ENCODE measurements at places on chromosomes 13 and 19. TPM values are rescaled to one million over a fixed set of nuclear protein-coding genes. Genes with fewer than 3 reads are reported as not detected.

The ZNF560 gene
- not detected for total RNA-seq

The TNFRSF19 gene
- total RNA-seq: 0.85 TPM

The GTPBP3 gene
- total RNA-seq: 256 TPM

- peaks cover 16% of the 10 kb centered on the region for H3K27me3 ChIP-seq
- H3K4me3 ChIP-seq: peak within 1 kb of the TSS; percentile 54
- DNase-seq: no peak
- peak within 1 kb of the TSS; percentile 54 for H3K27ac ChIP-seq
These were observed at the start of gene PALM for GRCh38 chr19:708154-709143. TSS of gene PALM (plus strand) at chr19:708935. CDS start at chr19:709147, 212 bp downstream.

GRCh38 chr13:30077240-30077735, 226.9 kb upstream of the UBL3 start:
- no peaks in the 10 kb centered on the region for H3K4me1 ChIP-seq
- DNase-seq: no peak
- H3K27me3 ChIP-seq: no peaks in the 10 kb centered on the region
- H3K36me3 ChIP-seq: no peaks in the 10 kb centered on the region

DNA sequence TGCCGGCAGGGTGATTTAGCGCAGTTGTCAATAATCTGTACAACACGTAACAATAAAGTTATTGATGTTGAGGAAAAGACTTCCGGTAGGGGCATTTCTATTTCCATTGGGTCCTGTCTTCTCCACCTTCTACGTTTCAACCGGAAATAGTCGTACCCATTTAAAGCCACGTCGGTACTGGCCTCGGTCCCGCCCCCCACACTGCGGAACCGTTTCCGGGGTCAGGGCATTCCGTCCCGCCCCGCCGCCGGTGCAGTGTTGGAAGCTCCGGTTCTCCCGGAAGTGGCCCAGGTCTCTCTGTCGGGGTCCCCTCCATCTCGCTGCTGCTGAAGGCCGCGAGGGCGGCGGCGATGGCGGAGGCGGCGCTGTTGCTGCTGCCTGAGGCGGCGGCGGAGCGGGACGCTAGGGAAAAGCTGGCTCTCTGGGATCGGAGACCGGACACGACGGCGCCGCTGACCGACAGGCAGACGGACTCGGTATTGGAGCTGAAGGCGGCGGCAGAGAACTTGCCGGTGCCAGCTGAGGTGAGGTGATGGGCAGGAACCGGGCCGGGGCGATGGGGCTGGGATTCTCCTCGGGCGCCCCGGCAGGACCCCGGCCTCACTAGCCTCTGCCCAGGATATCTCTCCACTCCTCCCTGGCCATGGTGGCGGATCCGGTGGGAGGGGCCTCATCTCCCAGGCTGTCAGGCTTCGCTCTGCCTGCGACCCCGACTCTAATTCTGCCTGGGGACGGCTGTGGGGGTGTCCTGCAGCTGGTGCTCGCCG, at the start of gene COG3:
Gene COG3 (plus strand): TSS at position 253 of the 767 bp plus-strand sequence. CDS start 98 bp downstream, at position 351.
- H3K36me3 ChIP-seq: no peaks in the 10 kb centered on the region
- H3K27me3 ChIP-seq: no peaks in the 10 kb centered on the region
- peaks cover 3% of the 10 kb centered on the region for H3K4me1 ChIP-seq
- H3K27ac ChIP-seq: peak within 1 kb of the TSS; percentile 90
- peak within 1 kb of the TSS; percentile 94 for H3K4me3 ChIP-seq

- H3K27ac ChIP-seq: no peak overlapping the region
- no peaks in the 10 kb centered on the region for H3K27me3 ChIP-seq
- no peak overlapping the region for H3K4me3 ChIP-seq
These were observed 45.8 kb downstream of the GGACT start for GRCh38 chr13:100542826-100543156.

- no peak overlapping the region for H3K27ac ChIP-seq
- DNase-seq: no peak
- H3K36me3 ChIP-seq: no peaks in the 10 kb centered on the region
- peaks cover 5% of the 10 kb centered on the region for H3K4me1 ChIP-seq
- peaks cover 16% of the 10 kb centered on the region for H3K27me3 ChIP-seq
These were observed 16.3 kb upstream of the TCF3 start for GRCh38 chr19:1668486-1669270.

The PSG2 gene
- not detected for total RNA-seq

The ZNF112 gene
- 0.11 TPM for total RNA-seq

- H3K4me3 ChIP-seq: no peak overlapping the region
- DNase-seq: no peak
These were observed 16.7 kb downstream of the ZNF556 start for GRCh38 chr19:2883686-2884439.

The BEST2 gene
- total RNA-seq: not detected

DNA sequence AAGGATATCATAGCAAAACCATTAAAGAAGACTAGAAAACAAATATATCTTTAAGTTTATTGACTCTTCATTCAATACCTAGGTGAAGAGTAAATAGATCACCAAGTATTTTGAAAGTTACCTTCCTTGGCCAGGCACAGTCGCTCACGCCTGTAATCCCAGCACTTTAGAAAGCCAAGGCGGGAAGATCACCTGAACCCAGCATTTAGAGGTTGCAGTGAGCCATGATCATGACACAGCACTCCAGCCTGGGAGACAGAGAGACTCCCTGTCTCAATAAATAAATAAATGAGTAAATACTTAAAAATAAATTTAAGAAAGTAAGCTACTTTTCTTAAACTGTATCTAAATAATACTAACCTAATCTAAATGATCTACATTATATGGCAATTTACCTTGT, 8.9 kb upstream of the WBP4 start:
- DNase-seq: no peak
- H3K4me1 ChIP-seq: no peaks in the 10 kb centered on the region
- no peaks in the 10 kb centered on the region for H3K27me3 ChIP-seq

GRCh38 chr13:77329911-77330584, 3.2 kb upstream of the MYCBP2 start:
- DNase-seq: no peak
- no peaks in the 10 kb centered on the region for H3K27me3 ChIP-seq
- H3K4me3 ChIP-seq: peak overlapping the region; percentile 78
- H3K27ac ChIP-seq: peak overlapping the region; percentile 64
- H3K4me1 ChIP-seq: no peaks in the 10 kb centered on the region

DNA sequence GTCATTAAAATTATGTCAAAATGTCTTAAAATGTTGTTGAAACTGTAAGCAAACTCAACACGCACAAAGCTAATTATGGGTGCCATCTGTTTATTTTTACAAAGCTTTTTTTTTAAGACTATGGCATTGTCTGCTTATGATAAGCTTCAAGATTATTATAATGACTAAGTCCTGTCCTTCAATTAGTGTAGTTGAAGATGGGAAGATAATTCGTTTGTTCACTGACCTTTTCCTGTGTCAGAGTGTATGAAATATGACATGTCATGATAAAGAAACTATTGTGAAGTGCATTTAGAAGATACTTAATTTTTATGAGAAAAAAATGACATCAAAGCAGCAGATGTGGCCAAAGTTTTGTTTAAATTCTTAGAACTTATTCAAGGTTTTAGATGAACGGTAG, 211.3 kb downstream of the PCCA start:
- no peak for DNase-seq
- no peaks in the 10 kb centered on the region for H3K27me3 ChIP-seq
- H3K27ac ChIP-seq: no peak overlapping the region
- no peaks in the 10 kb centered on the region for H3K4me1 ChIP-seq
- H3K36me3 ChIP-seq: no peaks in the 10 kb centered on the region

The SPIB gene
- not detected for total RNA-seq

DNA sequence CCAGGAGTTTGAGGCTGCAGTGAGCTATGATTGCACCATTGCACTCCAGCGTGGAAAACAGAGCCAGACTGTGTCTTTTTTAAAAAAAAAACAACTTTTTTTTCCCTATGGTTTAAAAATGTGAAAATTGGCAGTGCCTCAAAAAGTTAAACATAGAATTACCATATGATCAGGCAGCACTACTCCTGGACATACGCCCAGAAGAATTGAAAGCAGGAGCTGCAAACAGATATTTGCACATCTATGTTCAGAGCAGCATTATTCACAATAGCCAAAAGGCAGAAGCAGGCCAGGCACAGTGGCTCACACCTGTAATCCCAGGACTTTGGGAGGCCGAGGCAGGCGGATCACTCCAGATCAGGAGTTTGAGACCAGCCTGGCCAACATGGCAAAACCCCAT, 3.8 kb upstream of the RETN start:
- no peak for DNase-seq
- no peak overlapping the region for H3K27ac ChIP-seq
- no peaks in the 10 kb centered on the region for H3K27me3 ChIP-seq

- H3K4me1 ChIP-seq: peaks cover 71% of the 10 kb centered on the region
- DNase-seq: no peak
- H3K36me3 ChIP-seq: no peaks in the 10 kb centered on the region
- H3K27ac ChIP-seq: peak overlapping the region; percentile 90
- peak overlapping the region; percentile 54 for H3K4me3 ChIP-seq
These were observed 4.7 kb downstream of the PRKACA start for GRCh38 chr19:14112809-14113385.

GRCh38 chr19:3365836-3366752, at the start of gene NFIC:
TSS of gene NFIC (plus strand) at chr19:3366583. CDS start at chr19:3366637, 54 bp downstream.
- H3K36me3 ChIP-seq: no peaks in the 10 kb centered on the region
- H3K27me3 ChIP-seq: no peaks in the 10 kb centered on the region
- peaks cover 37% of the 10 kb centered on the region for H3K4me1 ChIP-seq
- H3K27ac ChIP-seq: peak within 1 kb of the TSS; percentile 100
- H3K4me3 ChIP-seq: peak within 1 kb of the TSS; percentile 99

The TMPRSS9 gene
- not detected for total RNA-seq

The NLRP5 gene
- not detected for total RNA-seq

DNA sequence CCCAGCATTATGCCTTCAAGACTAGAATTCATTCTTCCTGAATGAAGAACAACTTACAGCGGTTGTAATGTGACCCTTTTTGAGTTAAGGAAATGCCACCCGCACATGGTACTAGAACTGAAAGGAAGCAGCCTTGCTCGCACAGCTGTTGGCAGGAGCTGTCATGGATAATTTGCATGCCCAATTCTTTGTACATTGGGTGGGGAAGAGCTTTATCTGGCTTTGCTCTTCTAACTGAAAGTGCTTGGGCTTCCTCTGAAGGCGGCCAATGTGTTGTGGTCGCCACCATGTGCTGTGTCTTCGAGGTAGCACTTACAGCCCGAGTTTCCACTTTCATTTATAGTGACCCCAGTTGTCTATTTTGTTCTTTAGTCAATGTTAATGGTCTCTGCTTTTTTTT, 3.4 kb downstream of the CCNE1 start:
- no peaks in the 10 kb centered on the region for H3K36me3 ChIP-seq
- no peak overlapping the region for H3K4me3 ChIP-seq
- H3K27ac ChIP-seq: no peak overlapping the region
- no peaks in the 10 kb centered on the region for H3K4me1 ChIP-seq
- no peaks in the 10 kb centered on the region for H3K27me3 ChIP-seq
- DNase-seq: no peak

DNA sequence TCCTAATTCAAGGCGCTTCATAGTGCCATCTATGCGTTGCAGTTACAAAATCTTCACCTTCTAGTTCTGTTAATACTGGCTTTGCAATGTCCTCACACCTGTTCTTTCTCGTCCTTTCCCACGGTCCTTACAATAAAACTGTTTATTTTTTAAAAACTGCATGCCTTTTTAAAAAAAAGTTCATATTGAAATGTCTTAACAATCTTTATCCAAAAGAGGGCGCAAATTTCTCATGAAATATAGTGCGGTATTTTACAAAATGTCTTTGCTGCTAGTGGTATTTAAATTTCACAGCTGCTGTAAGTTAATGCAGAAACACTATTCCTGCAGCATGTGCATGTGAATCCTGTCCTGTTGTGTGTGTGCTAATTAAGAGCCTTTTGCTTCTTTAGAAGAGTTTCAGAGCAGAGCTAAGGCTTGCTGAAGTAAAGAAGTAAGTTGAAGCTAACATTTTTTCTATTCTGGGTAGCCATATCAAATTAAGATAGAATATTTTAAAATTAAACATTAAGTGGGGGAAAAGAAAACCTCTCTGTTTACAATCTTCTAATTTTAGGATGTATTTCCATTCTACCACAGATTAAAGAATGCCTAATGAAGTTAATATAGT, 15.8 kb upstream of the CLDN10 start:
- DNase-seq: no peak
- no peak overlapping the region for H3K27ac ChIP-seq
- H3K27me3 ChIP-seq: no peaks in the 10 kb centered on the region
- no peak overlapping the region for H3K4me3 ChIP-seq

DNA sequence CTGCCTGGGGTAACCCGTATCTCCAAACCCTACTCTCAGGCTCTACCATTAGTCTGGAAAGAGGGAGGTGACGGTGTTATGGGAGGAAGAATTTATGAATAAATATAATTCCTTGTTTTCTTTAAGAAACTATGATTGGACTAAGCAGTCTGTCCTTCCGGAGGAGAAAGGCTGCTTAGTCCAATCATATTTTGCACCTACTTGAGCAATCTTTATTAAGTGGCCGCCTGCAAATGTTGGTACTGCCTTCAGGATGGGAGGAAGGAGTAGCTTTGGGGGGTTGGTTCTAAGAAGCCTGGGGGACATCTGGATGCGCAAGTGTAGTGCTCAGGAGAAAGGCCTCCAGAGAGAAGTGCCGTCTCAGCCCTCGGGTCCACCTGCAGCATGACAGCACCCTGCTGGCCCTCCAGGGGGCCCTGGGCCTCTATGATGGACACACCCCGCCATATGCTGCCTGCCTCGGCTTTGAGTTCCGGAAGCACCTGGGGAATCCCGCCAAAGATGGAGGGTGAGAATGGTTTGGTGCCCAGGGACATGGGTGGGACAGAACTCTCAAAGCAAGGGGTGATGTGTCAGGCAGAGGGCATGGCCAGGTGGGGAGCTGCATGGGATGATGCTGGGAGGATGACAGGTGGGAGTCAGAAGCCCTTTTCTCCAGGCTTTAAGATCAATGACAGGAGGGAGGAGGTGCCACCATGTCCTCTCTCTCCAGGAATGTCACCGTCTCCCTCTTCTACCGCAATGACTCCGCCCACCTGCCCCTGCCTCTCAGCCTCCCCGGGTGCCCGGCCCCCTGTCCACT, 4.1 kb downstream of the ACP4 start:
- no peaks in the 10 kb centered on the region for H3K27me3 ChIP-seq
- H3K4me1 ChIP-seq: no peaks in the 10 kb centered on the region
- no peak overlapping the region for H3K27ac ChIP-seq
- H3K4me3 ChIP-seq: no peak overlapping the region
- no peak for DNase-seq
- peaks cover 19% of the 10 kb centered on the region for H3K36me3 ChIP-seq

The MYBPC2 gene
- not detected for total RNA-seq

GRCh38 chr19:32200312-32201038, 144.9 kb upstream of the ZNF507 start:
- H3K4me3 ChIP-seq: no peak overlapping the region
- no peaks in the 10 kb centered on the region for H3K4me1 ChIP-seq
- no peaks in the 10 kb centered on the region for H3K36me3 ChIP-seq
- H3K27me3 ChIP-seq: no peaks in the 10 kb centered on the region
- no peak overlapping the region for H3K27ac ChIP-seq
- no peak for DNase-seq

The TNNT1 gene
- not detected for total RNA-seq

DNA sequence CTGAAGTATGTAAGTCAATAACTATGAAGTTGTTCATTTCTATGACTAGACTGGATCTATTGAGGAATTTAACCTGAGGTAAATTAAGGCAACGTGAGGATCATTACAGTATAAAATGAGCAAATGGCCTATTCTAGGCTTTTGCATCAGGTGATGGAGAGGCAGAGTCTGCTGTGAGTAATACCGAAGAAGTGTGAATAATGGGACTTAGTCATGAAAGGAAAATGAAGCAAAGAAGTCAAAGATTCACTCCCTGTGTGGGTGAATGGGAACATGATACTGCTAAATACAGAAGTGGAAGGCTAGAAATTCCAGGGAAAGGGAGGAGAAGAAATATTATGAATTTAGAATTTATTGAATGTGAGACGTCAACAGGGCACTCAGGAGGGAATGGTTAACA, 774.1 kb downstream of the LIG4 start:
- DNase-seq: no peak
- no peaks in the 10 kb centered on the region for H3K4me1 ChIP-seq
- H3K36me3 ChIP-seq: no peaks in the 10 kb centered on the region

GRCh38 chr13:75554981-75555380, 5.4 kb downstream of the UCHL3 start:
- H3K36me3 ChIP-seq: no peaks in the 10 kb centered on the region
- no peaks in the 10 kb centered on the region for H3K27me3 ChIP-seq
- no peak overlapping the region for H3K27ac ChIP-seq
- peaks cover 4% of the 10 kb centered on the region for H3K4me1 ChIP-seq
- no peak overlapping the region for H3K4me3 ChIP-seq
